ENCODE measurements at places on chromosomes 2 and 18. TPM values are rescaled to one million over a fixed set of nuclear protein-coding genes. Genes with fewer than 3 reads are reported as not detected.

RUFY4 gene
- total RNA-seq = 0.64 TPM

IL37 gene
- not detected for total RNA-seq

PROKR1 gene
- total RNA-seq = not detected

STPG4 gene
- not detected for total RNA-seq

ABCB11 gene
- not detected for total RNA-seq

CCDC141 gene
- total RNA-seq = 0.78 TPM

REG3A gene
- total RNA-seq = not detected

MAP4K4 gene
- total RNA-seq = 54.3 TPM

DNA sequence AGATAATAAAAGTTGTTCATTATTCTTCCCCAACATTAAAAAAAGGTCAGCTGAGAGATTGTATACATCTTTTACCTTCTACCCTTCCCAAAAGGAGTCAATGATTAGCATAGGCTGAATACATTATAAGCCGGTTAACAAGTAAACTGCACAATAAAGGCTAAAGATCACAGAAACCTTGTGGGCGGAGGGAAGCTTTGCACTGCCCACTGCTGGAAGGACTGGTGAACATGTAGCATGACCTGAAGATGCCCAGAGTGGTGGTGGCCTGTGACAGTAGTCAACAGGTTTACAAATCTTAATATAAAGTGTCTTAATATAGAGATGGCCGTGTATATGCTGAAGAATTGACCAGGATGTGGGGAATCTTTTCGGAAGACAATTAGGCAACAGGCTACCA is 35.6 kb downstream of the ARL5A start:
- no peak for DNase-seq

DNA sequence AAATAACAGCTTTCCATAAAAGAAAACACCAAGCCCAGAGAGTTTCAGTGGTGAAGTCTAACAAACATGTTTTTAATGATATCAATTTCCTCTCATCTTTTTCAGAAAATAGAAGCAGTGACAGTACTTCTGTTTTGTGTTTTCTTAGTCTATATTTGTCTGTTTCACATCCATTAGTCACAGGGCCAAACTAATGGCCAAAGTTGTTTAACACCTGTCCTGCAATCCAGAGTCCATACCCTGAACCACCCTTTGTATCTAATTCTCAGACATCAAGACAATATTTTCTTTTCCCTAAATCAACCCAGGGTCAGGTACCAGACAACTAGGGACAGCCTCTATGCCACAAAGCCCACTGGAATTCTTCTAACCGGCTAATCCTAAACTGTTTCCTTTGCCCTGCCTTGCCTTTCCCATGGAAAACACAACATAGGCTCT is 25.9 kb downstream of the TMSB10 start:
- no peak for DNase-seq

DNA sequence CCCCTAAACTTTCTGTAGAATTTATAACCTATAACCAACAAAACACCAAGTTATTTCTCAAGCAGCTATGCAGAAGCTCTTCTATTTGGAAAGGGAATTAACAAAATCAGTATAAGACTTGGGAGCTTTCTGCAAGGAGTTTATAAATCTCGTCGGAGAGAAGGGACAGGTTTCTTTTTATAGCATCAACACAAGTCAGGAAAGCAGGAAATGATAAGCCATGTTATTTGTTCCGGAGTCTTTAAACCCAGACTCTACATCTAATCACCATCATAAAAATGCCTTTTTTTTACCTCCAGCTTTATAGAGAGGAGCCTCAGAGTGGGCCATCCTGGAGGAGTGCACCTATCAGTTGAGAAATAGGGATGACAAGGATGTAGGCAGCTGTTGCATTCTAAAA is 137.1 kb downstream of the DPP10 start:
- no peak for DNase-seq
